Neural crest cell (in vitro differentiated cells): ENCODE measurements at places on chromosomes 12 and 14. TPM values are rescaled to one million over a fixed set of nuclear protein-coding genes. Genes with fewer than 3 reads are reported as not detected.

DNA sequence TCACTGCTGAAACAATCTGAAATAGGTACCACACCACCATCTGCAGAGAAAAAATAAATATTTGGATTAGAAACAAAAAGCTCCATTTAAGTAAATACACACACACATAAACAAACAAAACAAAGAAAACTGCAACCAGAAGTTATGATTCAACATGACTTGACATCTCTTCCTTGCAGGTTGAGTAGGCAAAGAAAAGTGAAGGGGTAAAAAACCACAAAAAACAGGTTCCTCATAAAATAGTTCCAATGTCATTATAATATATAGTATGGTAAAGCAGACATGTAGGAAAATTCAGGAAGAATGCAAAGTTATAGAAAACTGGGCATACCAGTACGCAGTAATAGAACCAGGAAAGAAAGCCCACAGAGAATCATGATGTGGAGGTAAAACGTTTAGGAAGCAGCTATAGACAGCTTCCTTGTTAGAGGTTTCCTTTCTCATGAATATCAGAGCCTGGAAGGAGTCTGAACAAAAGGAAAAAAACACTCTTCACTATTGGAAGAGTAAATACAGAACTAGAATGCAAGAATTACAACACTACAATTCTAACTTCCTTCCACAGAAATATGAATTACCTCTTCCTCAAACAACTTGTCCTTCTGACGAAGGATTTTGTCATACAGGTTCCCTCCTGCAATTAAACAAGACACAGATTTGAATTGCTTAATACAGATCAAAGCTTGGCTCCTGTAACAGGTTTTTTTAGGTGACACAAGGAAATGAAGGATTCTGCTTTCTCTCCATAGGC lies 6.1 kb downstream of the NEK9 start:
- DNase-seq: no peak

- no peak for DNase-seq
Measured at GRCh38 chr14:32129124-32129523, 52.0 kb downstream of the ARHGAP5 start.

Gene PLXNC1
- total RNA-seq: 4.3 and 5.8 TPM in 2 replicates

DNA sequence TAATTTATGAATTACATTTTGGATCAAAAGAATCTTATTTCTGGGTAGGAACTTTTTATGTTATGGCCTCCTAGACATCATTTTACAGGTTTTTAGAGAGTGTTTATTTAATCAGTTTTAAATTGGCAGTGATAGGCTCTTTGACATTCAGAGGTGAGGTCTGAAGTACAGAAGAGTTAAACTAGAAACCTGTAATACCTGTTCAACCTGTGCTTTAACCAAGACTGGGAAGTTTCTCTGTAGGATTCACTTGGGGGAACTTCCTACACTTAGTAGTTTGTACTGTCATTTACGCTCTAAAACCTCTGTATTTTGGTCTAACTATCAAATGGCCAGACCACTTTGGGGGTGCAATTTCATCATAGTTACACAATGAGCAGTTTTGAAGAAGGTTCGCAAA lies 35.9 kb downstream of the PLEKHA5 start:
- no peak for DNase-seq

Gene LMNTD1
- total RNA-seq: not detected in 2 replicates

Gene SLC24A4
- total RNA-seq: 0.26 TPM in 1 of 2 replicates, not detected in the other
